NCI-H2171 (cell line): ENCODE measurements at places on chromosomes 6 and 20.
A peak's percentile ranks its signal among the peaks of the same experiment; 100 is the strongest.

DNA sequence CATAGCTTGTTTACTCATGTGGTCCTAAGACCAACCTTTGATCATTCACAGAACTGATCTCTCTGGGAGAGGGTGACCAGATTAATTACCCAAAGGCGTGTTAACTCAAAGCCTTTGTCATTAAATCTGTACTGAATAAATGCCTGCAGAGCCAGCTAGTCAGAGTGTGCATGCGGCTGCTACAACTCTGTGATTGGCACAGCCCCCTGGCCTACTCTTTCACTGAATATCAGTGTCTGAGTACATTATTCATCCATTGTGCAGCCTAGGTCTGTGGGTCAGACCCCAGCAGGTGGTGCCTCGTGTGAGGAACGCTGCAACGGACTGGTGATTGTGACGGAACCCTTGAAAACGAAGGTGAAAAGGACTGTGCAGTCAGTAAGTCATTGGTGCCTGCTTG, 663.6 kb downstream of the PHF3 start:
- no peak for DNase-seq

DNA sequence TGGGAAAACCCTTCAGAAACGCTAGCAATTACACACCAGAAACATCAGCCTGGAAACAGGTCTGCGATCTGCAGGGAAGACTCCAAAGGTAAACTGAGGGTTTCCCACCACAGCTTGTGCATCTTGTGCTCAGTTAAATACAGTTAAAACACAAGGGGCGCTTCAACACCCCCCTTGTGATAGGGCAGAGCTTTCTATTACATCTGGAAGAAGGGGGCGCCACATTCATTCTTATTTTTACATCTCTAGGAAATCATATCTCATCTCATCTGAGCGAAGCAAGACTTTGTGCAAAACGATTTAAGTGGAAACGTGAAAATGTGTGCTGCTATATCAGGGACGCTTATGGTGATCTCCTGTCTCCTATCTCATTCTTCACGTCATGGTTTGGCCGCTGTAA, 58.5 kb downstream of the PRND start:
- no peak for DNase-seq

- no peak for DNase-seq
Observed at GRCh38 chr20:39789411-39789810, 827.3 kb downstream of the DHX35 start.

DNA sequence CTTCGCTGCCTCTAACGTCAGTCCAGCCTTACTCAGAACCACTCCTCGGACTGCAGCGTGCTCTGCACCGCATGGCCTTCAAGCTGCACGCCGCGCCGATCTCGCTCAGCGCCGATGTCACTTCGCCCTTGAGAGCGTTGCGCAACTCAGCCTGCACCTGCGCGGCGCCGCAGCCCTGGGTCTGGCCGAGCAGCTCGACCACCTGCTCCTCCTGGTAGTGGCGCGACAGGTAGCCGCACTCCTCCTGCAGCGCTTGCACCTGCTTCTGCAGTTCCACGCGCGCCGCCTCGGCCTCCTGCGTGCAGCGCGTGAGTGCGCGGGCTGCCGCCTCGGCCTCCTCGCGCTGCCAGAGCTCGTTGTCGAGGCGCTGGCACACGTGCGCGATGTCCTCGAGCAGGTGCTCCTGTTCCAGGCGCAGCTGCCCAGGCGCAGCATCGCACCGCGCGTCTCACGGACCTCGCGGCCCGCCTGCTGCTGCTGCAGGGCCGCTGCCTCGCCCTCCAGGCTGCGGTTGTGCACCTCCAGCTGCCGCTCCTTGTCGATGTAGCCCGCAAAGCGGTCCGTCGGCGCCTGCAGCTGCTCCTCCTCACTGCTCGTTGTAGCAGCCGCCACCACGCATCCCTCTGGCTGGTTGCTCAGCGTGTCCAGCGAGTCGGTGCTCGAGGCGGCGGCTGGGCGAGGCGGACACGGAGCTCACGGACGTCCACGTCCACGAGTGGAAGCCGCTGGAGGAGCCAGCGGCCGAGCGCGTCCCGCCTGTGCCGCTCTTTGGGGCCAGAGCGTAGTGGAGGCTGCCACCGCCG, 380.6 kb upstream of the CHD6 start:
- DNase-seq, result no peak

DNA sequence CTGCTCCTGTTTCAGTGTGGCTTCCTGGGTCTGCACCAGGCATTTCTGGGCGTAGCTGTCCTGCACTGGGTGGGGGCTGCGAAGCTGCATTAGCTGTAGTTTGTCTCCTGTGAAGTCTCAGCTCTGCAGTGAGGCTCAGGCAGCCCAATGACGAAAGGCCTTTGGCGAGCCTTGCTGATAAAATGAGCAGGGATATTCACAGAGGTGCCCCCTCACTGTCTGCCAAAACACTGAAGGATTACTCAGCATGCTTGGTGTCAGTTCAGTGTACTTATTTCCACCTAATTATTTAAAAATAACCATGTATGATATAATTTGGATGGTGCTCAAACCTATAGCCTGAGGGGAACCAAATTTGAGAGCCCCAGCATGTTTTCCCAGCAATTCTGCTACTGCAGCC, 73.5 kb downstream of the ECT2L start:
- no peak for DNase-seq

DNA sequence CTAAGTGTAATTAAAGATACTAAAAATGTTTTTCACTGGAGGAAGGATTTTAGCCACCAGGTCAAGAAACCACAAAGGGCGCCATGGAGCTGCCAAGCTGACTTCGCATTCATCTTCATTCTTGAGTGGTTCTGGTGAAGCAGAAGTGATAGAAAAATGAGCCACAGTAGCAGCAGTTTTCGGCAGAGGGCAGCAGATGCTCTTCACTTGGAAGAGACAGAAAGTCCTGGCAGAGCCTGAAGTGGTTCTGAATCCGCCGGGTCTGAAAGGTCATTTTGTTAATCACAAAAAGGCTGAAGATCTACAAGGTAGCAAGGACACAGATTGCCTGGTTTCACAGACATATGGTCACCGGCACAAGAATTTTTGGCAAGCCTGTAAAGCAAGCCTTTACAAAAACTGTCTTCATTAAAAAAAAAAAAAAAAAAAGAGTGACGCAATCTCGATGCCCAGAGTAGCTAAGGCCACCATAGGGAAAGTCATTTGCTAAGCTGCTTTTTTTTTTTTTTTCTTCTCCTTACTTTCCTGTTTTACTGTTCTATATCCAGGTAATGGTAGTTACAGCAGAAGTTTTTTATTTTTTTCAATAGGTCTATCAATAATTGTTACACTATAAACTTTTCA, 345.1 kb upstream of the AGPAT4 start:
- DNase-seq, result peak; percentile 4

GRCh38 chr6:1070085-1070521, 241.8 kb upstream of the FOXQ1 start:
- no peak for DNase-seq

DNA sequence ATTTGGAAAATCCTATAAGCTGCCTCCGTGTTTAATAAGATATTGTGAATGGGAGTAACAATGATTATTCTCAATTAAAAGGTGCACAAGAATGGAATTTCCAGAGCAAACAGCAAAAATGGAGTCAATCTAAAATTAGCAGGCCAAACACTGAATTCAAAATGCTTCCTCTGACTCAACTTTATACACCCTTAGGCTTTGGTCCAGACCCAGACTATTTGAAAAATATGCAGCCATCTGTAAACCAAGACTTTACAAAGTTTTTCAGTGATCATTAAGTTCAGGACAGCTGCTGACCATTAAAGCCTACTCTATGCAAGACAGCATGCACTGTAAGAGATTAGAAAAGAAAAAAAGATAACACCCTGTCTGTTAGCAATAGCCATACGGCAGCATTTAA, 39.4 kb upstream of the CCN6 start:
- DNase-seq, result no peak
